ENCODE measurements at places on chromosomes 5 and 9.

- DNase-seq, result peak; percentile 30
These were observed 77.5 kb downstream of the CERT1 start for GRCh38 chr5:75433814-75434506.

- no peak for DNase-seq
These were observed 1.9 kb upstream of the PURA start for GRCh38 chr5:140111859-140112551.

- no peak for DNase-seq
These were observed 78.4 kb downstream of the DROSHA start for GRCh38 chr5:31453522-31453921.

GRCh38 chr5:43156388-43156787 lies 35.6 kb upstream of the NIM1K start:
- no peak for DNase-seq

- DNase-seq, result peak; percentile 9
These were observed 7.6 kb upstream of the FAM240B start for GRCh38 chr9:38727497-38728001.

DNA sequence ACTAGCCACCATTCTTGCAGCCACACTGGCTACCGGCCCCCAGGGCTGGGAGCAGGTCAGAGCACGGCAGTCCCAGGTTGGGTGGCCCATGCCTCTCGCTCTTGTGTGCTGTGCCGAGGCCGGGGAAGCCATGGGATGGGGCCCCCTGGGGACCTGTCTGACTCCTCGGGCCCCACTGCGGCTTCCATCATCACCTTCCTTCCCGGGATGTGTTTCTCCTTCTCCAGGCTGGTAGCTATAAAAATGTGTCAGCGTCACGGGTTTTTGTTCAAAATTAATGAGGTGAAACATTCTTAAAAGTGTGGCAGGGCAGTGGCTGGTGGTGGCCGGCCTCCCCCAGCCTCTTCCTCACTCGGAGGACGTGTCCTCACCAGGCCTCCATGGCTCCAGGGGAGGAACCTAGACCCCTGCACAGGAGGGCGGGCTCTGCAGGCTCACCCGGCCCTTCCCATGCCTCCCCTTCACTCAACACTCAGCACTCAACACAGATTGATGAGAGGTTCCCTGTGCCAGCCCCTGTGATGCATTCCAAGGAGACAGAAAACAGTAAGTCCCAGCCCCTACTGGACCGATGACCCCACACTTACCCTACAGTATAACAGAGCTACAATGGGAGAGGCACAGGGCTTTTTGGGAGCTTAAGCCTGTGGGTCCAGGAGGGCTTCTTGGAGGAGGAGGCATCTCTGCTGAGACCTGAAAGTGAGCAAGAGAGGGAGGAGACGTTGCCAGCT lies 43.2 kb downstream of the PTGES start:
- no peak for DNase-seq

DNA sequence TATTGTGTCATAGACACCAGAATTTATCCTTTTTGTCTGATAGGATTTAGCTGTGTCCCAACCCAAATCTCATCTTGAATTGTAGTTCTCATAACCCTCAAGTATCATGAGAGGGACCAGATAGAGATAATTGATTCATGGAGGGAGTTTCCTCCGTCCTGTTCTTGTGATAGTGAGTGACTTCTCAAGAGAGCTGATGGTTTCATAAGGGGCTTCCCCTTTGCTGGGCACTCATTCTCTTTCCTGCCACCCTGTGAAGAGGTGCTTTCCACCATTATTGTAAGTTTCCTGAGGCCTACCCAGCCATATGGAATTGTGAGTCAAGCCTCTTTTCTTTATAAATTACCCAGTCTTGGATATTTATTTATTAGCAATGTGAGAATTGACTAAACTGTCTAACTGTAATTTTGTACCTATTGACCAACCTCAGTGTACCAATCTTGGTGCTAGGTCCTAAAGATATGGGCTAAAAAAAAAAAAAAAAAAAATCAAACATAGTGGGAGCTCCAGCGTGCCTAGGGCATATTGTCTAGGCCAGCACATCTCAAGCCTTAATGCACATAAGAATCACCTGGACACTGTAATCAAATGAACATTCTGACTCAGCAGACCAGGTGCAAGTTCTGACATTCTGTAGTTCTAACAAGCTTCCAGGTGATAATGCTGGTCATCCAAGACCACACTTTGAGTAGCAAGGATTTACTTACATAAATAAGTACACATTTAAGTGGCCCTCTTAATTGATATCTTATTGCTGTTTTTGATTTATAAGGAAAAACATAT lies 30.5 kb downstream of the ST8SIA4 start:
- DNase-seq, result no peak

DNA sequence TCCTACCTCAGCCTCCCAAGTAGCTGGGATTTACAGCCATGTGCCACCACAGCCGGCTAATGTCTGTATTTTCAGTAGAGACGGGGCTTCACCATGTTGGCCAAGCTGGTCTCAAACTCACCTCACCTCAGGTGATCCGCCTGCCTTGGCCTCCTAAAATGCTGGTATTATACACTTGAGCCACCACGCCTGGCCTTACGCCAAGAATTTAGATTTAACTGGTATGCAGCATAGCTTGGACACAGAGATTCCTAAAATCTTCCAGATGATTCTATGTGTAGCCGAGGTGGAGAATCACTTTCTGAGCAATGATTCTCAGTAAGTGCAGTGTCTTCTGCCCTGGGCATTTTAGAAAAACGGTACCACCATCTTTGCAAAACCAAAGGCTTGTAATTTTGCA lies 74.1 kb downstream of the HABP4 start:
- no peak for DNase-seq

GRCh38 chr5:172929371-172929838 lies 29.8 kb upstream of the RPL26L1 start:
- DNase-seq, result peak; percentile 78

- DNase-seq, result no peak
These were observed 12.6 kb upstream of the PAX5 start for GRCh38 chr9:37046683-37047082.
